ENCODE measurements at places on chromosomes 12 and 14. TPM values are rescaled to one million over a fixed set of nuclear protein-coding genes. Genes with fewer than 3 reads are reported as not detected.

GRCh38 chr14:52868911-52869618, 77.7 kb upstream of the GNPNAT1 start:
- no peak overlapping the region for H3K4me3 ChIP-seq
- H3K27ac ChIP-seq: no peak overlapping the region
- peaks cover 4% of the 10 kb centered on the region for H3K4me1 ChIP-seq
- no peaks in the 10 kb centered on the region for H3K27me3 ChIP-seq
- H3K36me3 ChIP-seq: peaks cover 33% of the 10 kb centered on the region
- no peak for DNase-seq

The HPD gene
- total RNA-seq: not detected

- H3K27me3 ChIP-seq: no peaks in the 10 kb centered on the region
- no peak overlapping the region for H3K27ac ChIP-seq
- H3K4me3 ChIP-seq: no peak overlapping the region
These were observed 35.0 kb upstream of the PLEK2 start for GRCh38 chr14:67447033-67447381.

DNA sequence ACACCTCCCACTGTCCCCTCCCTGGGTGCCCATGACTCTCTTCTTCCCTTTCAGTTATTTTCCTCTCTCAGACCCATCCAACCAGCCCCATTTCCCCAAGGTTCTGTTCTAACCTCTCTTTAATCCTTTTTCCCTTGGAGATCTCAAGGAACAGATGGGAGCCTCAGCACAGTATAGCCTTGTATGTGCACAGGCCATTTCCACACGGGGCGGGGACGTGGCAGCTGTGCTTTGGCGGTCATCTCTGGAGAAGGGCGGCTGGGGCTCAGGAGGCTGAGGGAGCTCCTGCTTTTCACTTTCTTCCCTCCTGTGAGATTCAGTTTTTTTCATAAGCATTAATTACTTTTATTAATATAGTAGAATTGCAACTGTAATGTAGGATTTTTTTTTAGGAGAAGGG, 212.2 kb downstream of the ZFP36L1 start:
- no peaks in the 10 kb centered on the region for H3K27me3 ChIP-seq
- peaks cover 29% of the 10 kb centered on the region for H3K4me1 ChIP-seq
- DNase-seq: no peak
- H3K4me3 ChIP-seq: no peak overlapping the region

GRCh38 chr12:111308473-111308872, 60.4 kb downstream of the PHETA1 start:
- H3K36me3 ChIP-seq: no peaks in the 10 kb centered on the region
- H3K4me3 ChIP-seq: no peak overlapping the region
- DNase-seq: no peak

- H3K27ac ChIP-seq: no peak overlapping the region
- peak; percentile 54 for DNase-seq
- H3K27me3 ChIP-seq: no peaks in the 10 kb centered on the region
- H3K36me3 ChIP-seq: no peaks in the 10 kb centered on the region
These were observed 36.3 kb upstream of the BAZ1A start for GRCh38 chr14:34911209-34912150.

DNA sequence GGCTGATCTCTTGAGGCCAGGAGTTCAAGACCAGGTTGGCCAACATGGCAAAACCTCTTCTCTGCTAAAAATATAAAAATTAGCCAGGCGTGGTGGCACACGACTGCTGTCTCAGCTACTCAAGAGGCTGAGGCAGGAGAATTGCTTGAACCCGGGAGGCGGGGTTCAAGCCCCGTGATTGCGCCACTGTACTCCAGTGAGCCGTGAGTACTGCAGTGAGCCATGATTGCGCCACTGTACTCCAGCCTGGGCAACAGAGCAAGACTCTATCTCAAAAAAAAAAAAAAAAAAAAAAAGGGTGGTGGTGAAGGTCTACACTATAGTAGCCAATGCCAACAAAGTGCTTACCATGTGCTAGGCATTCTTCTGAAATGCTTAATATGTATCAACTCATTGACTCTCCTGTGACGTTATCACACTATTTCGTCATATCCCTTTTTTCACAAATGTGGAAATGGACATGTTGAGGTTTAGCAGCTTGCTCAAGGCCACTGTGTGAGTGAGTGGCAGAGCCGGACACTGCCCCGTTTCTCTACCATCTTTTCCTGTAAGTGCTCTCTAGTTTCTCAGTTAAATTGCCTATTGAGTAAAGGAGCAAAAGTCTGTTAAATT, 59.6 kb downstream of the GNS start:
- H3K4me1 ChIP-seq: no peaks in the 10 kb centered on the region
- no peaks in the 10 kb centered on the region for H3K27me3 ChIP-seq
- H3K27ac ChIP-seq: no peak overlapping the region
- H3K36me3 ChIP-seq: no peaks in the 10 kb centered on the region
- no peak overlapping the region for H3K4me3 ChIP-seq
- no peak for DNase-seq
